ENCODE measurements at places on chromosomes 16 and 17.

DNA sequence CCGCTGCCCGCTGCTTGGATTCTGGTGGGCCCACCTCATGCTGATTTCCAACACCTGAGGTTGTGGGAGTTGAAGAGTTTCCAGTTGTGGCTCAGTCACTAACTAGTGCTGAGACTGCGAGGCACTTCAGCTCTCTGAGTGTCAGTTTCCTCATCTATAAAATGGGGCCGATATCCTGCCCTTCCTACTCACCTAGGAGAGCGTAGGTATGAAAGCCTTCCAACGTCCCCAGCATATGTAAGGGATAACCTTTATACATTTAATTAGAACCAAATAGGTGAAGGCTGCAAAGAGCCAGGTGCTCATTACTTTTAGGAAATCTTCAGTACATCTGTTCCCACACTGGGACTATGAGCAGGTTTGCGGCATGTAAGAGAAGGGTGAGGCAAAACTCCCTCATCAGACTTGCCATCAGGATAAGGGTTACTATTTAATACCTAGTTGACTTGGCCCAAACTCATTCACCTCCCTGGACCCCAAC is 782 bp upstream of the KIF18B start:
- no peak for DNase-seq

DNA sequence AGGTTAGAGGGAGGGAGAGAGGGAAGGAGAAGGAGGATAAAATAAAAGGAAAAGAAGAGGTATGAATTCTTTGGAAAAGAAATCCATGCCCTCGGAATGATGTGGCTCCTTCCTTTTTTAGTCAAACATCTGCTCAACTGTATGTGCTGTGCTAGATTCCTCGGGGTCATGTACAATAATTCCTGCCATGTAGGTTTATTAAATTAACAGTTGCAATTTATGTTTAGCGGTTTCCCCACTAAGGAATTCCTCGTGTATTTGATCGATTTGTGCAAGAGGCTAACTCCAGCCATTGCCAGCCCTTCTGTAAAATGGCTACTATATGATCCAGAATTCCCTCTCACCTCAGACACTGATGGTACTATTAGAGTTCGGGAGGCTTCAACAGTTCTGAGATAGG is 83.0 kb upstream of the TBX2 start:
- DNase-seq = no peak

DNA sequence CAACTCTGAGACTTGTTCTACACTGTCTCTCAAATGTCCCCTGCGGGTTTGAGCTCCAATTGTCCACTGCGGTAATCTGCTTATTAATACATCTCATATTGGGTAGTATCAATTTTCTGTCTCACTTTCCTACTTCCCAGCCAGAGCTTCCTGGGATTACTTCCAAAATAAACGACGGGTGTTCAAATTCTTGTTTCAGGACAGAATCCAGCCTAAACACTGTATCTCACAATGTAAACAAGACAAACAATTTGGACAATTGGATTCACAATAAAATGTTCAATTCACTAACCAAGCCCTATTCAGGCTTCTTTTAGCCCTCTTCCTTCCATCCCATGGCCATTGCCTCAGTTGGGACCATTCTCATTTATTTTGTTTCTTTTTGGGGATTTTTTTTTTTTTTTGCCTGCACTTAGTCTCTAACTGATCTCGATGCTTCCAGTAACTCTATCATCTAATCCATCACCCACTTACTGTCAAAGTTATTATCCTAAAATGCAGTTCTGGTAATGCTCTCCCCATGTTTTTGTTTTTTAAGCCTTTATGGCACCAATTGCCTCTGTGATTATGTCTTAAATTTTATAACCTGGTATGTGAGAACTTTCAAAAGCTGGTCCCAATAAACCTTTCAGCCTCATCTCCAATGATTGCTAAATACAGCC is 2.0 kb upstream of the VAT1L start:
- DNase-seq = no peak

GRCh38 chr16:86287664-86288201 is 222.6 kb upstream of the FOXF1 start:
- no peak for DNase-seq

- DNase-seq = no peak
Measured at GRCh38 chr16:53558710-53559109, 55.7 kb upstream of the AKTIP start.

GRCh38 chr16:24511792-24512191 is 27.6 kb upstream of the RBBP6 start:
- no peak for DNase-seq

GRCh38 chr17:3659541-3660111 is 8.8 kb downstream of the TAX1BP3 start:
- no peak for DNase-seq

DNA sequence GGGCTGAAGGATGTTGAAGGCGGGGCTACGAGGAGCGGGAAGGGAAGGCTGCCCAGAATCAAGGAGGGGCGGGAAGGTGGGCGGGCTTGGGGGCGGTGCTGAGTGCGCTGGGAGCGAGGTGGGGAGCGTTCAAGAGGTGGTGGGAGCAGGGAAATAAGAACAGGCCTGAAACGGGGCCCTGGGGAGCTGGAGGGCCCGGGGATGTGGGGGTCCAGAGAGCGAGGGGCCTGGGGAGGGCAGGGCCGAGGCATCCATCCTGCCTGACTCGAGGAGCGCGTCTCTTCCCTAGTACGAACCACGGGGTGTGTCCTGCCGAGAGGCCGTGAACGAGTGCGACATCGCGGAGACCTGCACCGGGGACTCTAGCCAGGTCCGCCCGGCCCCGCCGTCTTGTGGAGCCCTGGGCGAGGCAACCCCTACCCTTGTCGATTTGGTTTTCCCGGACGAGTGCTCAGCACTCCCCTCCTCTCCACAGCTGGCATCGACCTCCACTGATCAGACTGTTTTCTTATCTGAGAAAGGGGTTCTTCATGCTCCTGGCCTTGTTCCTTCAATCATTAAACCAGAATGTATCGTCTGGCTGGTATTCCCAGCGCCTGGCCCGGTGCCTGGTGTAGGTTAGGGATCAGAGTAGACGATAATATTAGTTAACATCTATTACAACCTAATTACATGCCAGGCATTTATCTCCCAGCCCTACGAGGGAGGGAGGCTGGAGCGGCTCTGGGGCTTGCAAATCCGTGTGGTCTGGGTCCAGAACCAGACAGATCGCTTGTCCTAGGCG is 17.2 kb downstream of the ADAM11 start:
- DNase-seq = no peak

Data from CD4-positive, alpha-beta T cell treated with Interleukin-6 for 4 hours (primary cell).